ENCODE measurements at places on chromosomes 5 and 9.

- DNase-seq: no peak
Measured at GRCh38 chr5:98755406-98755805, 18.1 kb upstream of the RGMB start.

- DNase-seq: no peak
Measured at GRCh38 chr9:33751536-33752129, 43.7 kb upstream of the PRSS3 start.

DNA sequence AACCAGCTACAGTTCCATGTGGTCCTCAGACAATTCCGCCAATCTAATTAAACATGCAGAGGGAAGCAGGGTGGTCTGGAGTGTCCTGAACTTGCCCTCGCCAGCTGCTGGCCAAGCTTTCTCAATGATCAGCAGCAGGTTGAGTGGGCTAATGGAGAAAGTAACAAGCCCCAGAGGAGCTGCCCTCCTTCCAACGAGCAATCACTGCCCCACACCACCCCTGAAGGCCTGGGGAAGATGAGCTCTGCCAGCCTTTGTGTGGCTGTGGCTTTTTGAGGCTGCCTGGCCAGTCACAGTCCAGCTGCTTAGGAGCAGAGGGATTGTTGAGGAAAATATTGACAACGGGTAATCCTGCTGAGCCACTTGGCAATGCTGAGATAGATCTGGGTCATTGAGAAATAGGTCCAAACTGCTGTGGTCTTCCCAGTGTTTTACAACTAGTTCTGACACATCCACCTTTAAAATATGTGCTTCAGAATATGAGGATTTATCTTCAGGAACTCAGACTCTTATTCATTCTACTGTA, 107.3 kb downstream of the CD180 start:
- DNase-seq: peak; percentile 61

DNA sequence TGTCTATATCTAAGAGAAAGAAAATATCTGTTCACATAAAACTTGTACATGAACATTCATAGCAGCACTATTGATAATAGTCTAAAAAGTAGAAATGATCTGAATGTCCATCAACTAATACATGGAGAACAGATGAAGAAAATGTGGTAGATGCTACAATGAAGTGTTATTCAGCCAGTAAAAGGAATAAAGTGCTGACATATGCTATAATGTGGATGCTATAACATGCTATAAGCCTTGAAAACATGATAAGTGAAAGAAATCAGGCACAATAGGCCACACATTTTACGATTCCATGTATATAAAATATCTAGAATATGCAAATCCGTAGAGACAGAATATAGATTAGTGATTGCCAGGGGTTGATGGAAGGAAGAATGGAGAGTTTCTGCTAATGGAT, 146.8 kb downstream of the SEMA5A start:
- DNase-seq: no peak

- no peak for DNase-seq
Measured at GRCh38 chr5:3997670-3998069, 402.0 kb downstream of the IRX1 start.

DNA sequence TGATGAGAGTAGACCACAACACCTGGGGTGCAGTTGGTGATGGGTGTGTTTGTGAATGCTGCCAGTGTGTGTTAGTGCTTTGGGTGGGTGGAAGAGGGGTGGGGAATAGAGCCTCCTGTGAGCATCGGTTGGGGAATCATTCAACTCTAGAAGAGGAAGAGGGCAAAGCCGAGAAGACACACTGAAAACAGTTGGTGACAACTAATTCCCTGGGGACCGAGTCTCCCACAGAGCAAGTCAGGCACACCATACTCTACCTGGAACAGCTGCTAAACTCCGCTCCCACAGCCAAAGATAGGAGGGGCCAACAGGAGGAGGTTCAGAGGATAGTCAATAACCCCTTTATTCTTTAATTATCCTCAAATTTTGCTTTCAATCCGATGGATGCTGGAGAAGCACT, 1.6 kb upstream of the ARHGEF39 start:
- DNase-seq: no peak

DNA sequence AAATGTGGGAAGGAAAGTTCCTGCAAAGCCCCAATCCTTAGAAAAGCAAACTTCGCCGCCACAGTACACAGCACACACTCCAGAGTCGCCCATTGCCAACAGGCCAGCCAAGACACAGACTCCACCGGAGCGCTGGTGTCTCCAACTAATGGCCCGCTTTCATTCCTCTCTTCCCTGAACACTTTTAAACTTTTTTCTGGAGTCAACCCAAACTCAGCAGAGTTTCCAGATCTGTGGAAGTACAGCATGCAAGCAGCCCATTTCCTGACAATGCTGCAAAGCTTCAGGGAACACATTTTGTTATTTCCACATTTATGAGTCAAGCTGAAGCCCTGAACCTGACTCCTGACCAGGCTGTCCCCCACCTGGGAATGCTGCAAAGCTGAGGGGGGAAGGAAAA, 351.9 kb downstream of the NFIB start:
- no peak for DNase-seq

GRCh38 chr5:145854651-145855258, 18.1 kb downstream of the GRXCR2 start:
- DNase-seq: no peak

DNA sequence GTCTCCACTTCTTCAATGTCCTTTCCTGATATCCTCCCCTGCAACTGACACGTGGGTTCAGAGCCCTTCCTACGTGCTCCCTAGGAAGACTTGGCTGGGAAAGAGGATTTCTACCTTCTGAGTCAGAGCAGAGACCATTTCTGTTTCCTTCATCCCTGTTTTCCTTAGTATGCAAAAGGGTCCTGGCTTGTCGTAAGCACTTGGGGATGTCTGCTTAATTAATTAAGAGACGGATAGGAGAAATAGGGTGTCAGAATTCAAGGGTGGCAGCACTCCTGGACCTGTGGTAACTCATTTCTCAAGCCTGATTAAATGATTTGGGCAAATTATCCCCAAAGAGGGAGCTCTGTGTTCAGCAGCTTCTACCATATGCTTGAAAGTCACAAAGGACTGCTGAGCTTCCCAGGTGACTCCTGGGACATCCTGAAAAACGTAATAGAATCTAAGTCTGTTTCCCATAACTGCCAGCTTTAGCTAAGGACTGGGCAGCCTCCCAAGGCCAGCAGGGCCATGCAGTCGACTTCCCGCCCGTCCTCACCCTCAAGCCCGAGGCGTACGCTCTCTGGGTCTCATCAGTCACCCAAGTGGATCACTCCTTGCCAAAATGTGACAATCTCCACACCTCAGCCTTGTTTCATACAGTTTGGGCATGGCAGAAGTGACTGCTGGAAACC, 20.5 kb downstream of the ABCA1 start:
- DNase-seq: no peak

GRCh38 chr9:124355039-124355940, 60.0 kb downstream of the PSMB7 start:
- DNase-seq: no peak

GRCh38 chr5:159155960-159156359, 53.4 kb downstream of the RNF145 start:
- no peak for DNase-seq

DNA sequence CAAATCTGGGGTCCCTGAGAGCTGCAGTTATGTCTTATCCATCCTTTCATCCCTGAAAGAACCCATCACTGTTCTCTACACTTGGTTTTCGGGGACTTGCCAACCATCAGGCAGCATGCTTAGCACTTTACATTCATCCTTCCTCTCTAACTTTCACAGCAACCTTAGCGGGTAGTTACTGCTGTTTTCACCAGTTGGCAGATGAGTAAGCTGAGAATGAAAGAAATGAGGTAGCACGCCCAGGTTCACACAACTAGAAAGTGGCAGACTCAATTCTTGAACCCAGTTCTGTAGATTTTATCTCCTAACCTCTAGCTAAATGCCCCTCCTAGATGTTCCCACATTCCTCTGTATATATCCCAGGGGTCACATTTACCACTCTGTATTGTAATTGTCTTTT, 342.0 kb upstream of the WWC1 start:
- no peak for DNase-seq

DNA sequence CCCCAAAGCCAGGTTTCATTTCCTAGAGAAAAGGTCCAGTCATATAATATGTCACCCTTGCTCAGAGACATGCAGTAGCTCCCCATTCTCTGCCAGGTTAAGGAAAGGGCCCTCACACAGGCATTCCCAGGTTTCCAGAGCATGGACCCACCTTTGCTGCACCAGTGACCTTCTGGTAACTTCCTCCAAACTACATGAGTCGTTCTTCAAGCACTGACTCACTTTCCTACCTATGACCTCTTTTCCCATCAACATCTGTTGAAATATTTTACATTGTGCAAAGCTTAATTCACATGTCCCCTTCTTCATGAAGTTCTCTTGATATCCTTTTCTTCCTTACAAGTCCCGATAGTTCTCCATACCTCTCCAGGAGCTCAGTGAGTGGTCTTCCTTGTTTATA, 25.9 kb downstream of the SH3TC2 start:
- DNase-seq: no peak

DNA sequence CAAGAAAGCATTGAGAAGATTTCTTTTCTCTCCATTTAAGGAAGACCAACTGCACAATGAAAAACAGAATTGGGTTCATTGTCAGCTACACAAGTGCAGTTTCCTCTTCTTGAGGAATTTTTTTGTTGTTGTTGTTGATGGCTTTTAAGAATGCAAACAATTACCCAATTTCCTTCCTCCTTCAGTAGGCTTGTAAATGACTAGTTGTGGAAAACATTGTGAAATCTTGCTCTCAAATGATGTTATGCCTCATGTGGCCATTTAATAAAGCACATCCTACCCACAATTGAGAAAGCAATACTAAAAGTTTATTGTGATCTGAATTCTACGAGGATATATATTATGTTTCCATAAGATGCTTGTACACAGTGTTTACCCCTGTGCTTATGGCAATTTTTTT, 171.6 kb downstream of the FAM174A start:
- DNase-seq: no peak

DNA sequence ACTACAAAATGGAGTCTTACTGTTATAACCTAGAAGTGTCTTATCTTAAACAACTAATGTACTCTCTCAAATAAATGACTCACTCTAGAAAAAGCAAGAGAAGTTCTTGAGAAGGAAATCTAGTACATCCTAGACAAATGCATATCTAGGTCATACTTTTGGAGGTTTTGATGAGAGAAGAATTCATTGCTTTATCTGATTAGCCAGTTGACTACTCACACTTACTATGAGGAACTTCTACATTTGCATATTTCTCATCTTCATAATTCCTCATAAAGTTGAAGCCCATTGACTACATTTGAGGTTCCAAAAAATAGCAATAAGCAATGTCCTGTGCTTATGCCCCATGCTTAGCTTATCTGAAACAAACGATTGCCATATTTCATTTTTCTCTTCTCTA, 2.8 kb downstream of the JAKMIP2 start:
- DNase-seq: no peak

DNA sequence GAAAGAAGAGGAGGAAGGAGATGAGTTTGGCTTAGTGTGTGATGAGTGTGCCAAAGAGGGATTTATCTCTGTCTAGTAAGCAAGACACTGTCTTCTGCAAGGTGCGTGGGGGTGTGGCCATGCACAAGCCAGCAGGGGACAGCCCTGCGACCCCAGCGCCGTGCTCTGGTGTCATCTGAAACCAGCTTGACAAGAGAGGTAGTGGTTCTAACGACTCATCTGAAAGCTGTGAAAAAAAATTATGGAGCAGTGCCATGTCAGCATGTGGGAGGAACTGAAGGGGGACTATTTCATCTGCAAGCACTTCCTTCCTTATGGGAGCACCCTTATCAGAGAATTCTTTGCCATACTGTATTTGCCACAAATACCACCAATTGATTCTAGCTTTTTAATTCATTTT, 398.6 kb downstream of the PSAT1 start:
- no peak for DNase-seq

GRCh38 chr5:99314721-99315120, 385.9 kb upstream of the CHD1 start:
- DNase-seq: no peak

DNA sequence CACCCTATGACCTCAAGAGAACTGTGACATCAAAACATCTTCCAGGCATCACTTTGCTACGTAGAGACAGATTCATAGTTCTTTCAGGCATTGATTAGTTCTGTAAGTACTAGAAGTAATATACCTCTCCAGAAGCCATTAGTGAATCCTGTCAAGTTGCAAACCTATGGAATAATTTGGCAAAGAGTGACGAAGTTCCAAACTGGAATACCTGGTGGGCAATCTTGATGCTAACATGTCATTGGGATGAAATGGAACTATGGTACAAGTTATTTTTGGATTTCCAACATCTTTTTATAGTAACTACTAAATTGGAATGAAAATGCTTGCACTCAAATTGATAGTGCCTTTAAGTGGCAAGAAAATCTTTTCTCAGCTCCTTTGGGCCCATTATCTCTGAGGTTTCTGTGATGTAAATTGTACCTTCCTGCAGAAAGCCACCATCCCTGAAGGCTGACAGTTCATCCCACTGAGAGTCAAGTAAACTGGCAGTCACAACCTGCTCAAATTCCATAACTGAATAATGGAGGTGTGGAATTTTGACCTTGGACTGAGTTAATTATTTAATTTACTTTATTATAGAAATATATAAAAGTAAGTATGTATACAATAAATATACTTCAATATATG, 435.5 kb downstream of the DTWD2 start:
- no peak for DNase-seq

- DNase-seq: no peak
Measured at GRCh38 chr9:88425538-88425950, 37.3 kb downstream of the SPIN1 start.

DNA sequence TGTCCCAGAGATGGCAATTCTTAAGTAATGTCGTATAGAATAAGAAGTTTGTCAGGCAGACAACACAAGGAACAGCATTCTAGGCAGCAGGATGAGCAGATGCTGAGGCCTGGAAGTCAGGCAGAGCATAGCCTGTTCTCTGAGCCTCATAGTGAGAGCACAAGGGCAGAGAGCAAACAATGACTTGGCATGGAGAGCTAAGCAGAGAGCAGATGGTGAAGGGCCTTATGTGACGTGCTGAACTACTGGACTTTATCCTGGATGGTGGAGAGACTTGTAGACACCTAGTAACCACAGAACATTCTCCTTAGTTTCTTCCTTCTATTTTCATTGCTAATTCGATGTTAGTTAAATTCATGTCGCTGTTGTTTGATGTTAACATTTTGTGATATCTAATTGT, 60.1 kb downstream of the KCTD16 start:
- peak; percentile 8 for DNase-seq

- no peak for DNase-seq
Measured at GRCh38 chr5:159034083-159034824, 65.5 kb downstream of the EBF1 start.

GRCh38 chr5:168990679-168991078, 310.3 kb downstream of the SLIT3 start:
- DNase-seq: no peak

DNA sequence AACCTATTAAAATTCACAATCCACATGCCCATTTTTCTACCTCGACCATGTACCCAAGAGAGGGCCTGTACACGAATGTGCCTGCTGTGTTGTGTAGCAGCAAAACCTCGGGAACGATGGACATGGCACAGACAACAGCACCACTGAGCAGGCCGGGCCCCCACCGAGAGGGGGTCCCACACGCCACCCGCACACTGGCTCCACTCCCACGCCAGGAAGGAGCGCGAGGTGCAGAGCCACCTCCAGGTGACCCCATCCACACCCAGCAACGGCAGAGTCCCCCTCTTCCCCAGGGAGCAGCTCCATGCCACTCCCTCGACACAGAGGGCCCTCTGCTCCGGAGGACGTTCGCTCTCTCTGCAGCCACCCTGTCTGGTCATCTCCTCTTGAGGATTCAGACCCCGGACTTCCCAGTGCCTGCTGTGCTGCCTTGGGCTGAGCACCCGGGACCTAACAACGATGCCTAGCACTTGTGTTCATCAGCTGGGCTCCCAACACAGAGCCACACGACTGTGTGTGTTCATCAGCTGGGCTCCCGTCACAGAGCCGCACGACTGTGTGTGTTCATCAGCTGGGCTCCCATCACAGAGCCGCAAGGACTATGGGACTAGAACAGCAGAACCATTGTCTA, 25.3 kb upstream of the ADAMTS2 start:
- DNase-seq: no peak
